ENCODE measurements at places on chromosomes 6 and 20. TPM values are rescaled to one million over a fixed set of nuclear protein-coding genes. Genes with fewer than 3 reads are reported as not detected.

DNA sequence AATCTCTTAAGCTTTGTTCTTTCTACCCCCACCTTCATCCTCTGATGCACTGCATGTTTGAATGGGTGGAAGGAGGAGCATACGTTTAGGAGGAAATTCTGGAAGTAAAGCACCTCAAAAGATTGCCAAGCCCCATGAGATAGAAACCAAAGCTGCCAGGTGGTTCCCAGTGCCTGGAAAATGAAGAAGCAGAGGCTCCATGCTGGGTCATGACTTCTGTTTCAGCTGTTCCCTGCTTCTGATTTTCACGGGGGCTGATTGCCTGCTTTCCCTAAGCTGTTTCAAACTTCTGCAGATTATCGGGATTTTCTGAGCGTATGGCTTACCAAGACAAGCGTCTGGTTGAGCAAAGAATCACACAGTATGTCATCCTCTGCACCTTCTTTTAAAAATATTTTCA lies 87.5 kb upstream of the SYNDIG1 start:
- no peak for DNase-seq

- no peak for DNase-seq
These were observed 198.6 kb downstream of the MMUT start for GRCh38 chr6:49264496-49264895.

GRCh38 chr6:56821005-56821432 lies 133.9 kb upstream of the BEND6 start:
- no peak for DNase-seq

DNA sequence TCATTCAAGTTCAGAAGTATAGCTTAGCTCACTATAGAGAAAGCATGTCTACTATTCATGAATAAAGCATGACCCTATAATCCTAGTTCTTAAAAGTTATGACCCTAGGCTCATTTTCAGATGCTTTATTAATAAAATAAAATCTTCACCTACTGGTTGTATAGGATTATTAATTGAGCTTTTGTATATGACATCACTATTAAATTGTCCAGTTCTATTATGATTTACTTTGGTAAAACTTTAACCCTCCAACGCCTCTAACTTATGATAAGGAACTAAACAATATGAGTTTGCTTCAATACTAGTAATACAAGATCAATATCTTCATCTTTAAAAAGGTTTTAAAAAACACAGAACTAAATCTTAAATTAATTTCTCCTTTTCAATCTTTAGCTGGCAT lies 263.4 kb upstream of the THEMIS start:
- no peak for DNase-seq

DNA sequence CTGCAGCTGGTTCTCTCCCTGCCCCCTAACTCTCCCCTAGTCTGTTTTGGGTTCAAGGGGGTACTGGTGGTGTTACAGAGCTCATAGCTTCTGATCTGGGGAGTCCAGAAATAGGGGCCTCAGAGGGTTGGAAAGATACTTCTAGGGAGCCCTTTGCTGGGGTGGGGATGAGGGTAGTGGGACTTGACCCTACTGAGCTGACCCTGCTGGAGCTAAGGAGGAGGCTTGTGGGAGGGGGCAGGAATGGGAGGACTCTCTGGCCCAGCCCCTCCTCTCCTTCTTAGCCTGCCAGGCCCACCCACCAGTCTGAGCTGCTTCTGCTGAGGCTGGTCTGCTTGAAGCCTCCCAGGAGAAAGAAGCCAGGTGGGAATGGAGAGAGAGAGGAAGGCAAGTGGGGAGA lies at the start of gene EGFL8:
Gene EGFL8 (plus strand): TSS at position 301 of the 400 bp plus-strand sequence. CDS start 1,571 bp downstream, outside the sequence.
- DNase-seq, result no peak

DNA sequence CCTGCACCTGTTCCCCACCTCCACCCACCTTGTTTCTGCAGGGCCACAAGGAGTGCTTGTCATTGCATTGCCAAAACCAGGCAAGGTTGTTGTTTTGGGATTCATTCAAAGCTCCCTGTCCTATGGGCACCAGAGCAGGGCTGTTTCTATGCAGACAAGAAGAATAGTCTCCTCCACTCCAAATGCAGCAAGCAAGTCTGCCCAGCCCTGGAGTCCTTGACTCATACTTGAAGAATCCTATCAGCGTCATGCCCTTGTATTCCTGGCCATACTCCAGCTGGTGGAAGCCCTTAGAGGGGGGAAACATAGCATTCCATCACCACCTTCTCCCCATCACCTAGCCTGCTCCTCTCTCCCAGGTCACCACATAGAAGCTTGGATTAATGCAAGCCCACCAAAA lies 145.3 kb upstream of the ECI2 start:
- no peak for DNase-seq

- no peak for DNase-seq
These were observed 211.7 kb upstream of the PRND start for GRCh38 chr20:4509825-4510522.

GRCh38 chr6:29917857-29918256 lies 24.5 kb upstream of the HLA-A start:
- DNase-seq, result no peak

The GLYATL3 gene
- total RNA-seq, result not detected
